ENCODE measurements at places on chromosomes 4 and X. TPM values are rescaled to one million over a fixed set of nuclear protein-coding genes. Genes with fewer than 3 reads are reported as not detected.

The MOB1B gene
- total RNA-seq, result 47.4 TPM

The CLIC2 gene
- total RNA-seq, result 2.0 TPM

The HNRNPD gene
- total RNA-seq, result 416 TPM

The CT45A3 gene
- total RNA-seq, result not detected

The ZNF518B gene
- total RNA-seq, result 52.0 TPM

The HMX1 gene
- 0.87 TPM for total RNA-seq

The SLC2A9 gene
- total RNA-seq, result 3.1 TPM

The SYTL5 gene
- 9.7 TPM for total RNA-seq

The PLP2 gene
- 3.9 TPM for total RNA-seq

The VCX gene
- total RNA-seq, result not detected

The XAGE2 gene
- total RNA-seq, result not detected

The LDB2 gene
- 0.82 TPM for total RNA-seq

The SMIM31 gene
- not detected for total RNA-seq

The NPY5R gene
- total RNA-seq, result 1.5 TPM

The SPINK2 gene
- not detected for total RNA-seq
